Astrocyte of the cerebellum (primary cell): ENCODE measurements at places on chromosomes 2 and 18.

DNA sequence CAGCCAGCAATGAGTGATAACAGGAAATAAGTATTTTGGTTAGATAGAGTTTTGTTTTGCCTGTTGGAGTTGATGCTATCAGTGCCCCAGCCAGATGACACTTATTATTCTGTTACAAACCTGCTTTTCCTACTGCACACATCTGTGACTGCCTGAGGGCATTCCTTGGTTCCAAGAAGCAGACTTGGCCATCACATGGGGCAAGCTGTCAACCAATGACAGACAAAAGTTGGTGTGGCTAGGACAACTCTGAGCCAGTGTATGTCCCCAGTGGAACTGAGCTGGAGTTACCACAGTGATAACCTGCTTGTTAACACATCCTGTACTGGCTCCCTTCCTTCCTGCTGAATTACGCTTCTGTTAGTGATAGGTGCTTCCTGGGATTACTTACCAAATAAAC, 54.5 kb downstream of the FAM171B start:
- no peak for DNase-seq

DNA sequence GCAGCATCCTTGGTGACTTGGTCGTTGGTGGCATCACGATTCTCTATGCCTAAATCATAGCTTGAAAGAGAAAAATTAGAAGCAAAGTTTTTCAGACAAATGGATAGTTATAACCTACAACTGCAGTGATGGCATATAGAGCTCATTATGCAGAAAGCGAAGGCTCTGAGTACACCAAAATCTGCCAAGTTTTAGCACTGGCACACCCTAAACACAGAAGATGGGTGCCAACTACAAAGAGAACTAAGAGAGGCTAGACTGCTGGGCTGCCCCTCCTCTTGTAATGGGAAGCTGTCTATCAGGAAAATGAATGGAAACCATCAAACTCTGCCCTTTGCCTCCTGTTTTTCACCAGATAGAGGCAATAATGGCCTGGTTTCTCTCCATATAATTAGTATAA, 6.3 kb downstream of the IDH1 start:
- no peak for DNase-seq

DNA sequence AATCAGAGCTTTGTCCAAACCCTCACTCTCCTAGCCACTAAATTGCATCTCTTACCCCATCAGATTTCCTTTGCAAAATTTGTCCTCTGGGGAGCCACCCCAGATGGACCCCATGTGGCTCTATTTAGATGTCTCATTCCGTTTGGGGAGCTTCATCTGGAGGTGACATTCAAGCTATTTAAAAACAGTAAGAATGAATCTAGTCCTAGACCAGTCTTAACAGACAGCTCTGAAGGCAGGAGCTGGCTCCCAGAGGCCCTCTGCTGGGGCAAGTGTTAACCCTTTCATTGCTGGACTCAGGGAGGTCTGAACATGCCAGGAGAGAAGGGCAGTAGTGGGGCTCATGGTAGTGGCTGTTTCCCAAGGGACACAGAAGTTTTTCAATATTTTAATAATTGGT, 59.2 kb downstream of the RPL37A start:
- no peak for DNase-seq

DNA sequence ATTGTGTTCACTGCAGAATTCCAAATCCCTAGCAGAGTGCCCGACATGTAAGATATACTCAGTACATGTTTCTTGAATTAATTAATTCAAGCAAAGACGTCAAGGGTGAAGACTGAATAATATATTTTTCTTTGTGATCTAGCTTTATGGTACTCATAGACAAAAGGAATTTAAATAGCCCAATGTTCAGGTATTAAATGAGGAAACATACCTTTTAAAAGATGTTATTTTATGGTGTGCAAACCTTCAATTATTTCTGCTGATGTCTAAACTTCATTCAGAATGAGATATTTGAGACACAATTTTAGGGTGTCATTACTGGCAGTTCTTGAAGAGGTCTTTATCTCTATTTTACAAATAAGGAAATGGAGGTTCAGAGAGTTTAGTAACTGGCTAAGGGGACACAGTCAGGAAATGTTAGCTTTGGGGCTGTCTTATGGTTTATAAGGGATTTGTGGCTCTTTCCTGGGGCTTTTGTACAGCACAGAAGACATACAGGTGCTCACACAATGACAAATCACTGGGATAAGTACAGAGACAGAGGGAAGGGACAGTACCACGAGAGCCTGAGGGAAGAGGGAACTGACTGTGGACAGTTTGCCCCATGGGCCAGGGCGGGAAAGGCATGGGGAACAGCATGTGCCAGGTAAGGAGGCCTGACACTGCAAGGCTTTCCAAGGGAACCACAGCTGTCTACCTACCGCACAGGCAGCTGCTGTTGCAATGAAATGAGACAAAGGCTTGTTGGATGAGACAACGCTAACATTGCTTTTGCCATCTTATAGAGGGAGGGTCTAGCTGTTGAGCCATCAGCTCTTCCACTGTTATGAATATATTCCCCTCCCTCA, 155.3 kb downstream of the DDX1 start:
- no peak for DNase-seq

DNA sequence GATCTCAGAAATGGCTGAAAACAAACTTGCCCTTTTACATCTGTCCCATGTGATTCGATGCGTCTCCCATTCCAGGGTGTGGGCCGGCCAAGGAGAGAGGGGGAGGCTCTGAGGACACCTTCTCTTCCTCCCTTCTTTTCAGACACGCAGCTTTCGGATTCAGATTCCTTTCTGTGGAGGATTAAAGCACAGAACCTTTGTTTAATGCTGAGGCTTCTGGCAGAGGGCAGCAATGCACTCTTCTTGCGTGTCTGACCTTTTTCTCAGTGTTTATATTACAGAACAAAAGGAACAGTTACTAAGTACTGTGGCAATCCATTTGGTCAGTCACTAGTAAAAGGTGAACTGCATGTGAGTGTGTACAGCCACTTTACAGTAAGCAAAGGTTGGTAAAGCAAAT, 268.9 kb upstream of the CCDC68 start:
- no peak for DNase-seq

GRCh38 chr2:138906549-138906948, 126.4 kb upstream of the NXPH2 start:
- no peak for DNase-seq

DNA sequence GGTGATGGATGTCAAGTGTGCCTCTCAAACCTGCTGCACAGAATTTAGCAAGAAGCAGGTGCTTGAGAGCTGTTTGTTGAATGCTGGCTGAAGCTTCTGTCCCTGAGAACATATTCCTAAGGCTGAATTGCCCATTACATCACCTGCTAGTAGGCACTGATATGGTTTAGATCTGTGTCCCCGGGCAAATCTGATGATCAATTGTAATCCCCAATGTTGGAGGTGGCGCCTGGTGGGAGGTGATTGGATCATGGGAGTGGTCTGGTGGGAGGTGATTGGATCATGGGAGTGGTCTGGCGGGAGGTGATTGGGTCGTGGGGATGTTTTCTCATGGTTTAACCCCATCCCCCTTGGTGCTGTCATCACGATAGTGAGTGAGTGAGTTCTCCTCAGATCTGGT, 128.0 kb downstream of the HRH4 start:
- no peak for DNase-seq

DNA sequence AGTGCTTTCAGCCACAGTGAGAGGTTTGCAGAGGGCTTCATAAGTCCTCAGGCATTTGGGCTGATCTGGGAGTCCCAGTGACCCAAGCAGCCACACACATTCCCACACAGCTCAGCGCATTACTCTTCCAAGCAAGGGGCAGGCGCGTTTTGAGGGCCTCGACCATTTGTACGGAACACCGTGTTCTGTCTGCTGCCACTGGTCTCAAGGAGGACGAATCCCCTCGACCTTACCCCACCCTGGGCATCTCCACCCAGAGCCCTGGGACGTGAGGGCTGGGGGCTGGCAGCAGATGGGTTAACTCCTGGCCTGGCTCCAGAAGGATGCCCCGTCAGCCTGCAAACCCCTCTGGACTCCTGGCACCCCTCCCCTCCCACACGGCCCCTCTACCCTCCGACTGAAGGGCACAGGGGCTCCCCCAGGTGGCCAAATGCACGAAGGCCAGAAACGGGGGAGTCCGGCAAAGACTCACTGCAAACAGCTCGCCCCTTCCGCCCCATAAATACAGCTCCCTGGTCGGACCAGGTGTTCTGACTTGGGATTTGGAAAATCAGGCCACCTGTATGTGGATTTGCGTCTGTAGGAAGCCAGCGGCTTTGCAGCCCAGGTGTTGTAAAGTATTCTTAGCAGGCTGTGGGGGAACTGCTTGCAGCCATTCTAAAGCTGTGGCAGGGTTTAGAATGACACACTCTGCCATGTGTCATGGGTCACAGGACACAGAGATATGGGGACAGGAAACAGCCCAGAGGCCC, 33.6 kb upstream of the PTMA start:
- DNase-seq: no peak

GRCh38 chr18:21484851-21485636, 115.5 kb downstream of the ESCO1 start:
- DNase-seq: no peak

- no peak for DNase-seq
These were observed 8.4 kb downstream of the DSEL start for GRCh38 chr18:67508146-67508545.

DNA sequence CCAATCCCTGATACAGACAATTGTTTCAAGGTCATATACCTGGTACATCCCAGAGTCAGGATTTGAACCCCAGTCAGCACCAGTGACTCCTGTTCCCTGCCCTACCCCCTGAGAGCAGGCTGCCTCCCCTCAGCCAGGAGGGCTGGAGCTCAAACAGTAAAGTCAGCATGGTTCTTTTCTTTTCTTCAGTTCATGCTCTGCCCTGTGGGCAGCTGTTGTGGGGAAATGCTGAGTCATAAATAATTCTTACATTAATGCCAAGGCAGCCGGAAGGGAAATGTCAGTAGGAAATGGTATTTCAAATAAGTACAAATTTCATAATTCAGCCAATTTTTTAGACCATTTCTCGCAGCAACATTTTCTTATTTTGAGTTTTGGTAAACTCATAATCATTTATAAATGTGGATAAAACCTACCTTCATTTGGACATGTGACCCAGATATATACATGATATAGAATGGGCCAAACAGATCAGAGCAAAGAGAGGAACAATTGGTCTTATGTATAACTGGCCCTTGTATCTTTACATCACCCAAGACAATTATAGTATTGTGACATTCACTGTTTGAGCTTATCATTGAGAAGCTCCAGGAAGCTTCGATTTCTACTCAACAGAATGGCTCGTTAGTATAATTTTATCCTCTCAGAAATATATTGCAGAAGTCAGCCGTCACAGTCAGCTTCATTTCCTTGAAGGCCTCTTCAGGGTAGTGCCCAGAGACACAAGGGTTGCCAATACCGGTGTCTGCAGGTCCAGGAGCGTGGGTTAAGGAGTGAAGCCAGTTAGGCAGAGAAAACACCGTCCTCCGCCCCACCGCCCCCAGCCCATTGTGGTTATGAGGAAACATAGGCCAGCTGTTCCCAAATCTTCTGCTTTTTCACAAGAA, 28.0 kb upstream of the SCYGR1 start:
- DNase-seq: peak; percentile 55
